ENCODE measurements at places on chromosomes 12 and 14. TPM values are rescaled to one million over a fixed set of nuclear protein-coding genes. Genes with fewer than 3 reads are reported as not detected.

The GAS2L3 gene
- 55.1 TPM for total RNA-seq

The FGF23 gene
- 0.14 TPM for total RNA-seq

The TOMM20L gene
- 0.55 TPM for total RNA-seq

The FZD10 gene
- total RNA-seq, result 0.24 TPM

The CLEC2A gene
- not detected for total RNA-seq

The AKAP6 gene
- total RNA-seq, result 2.9 TPM

The NGB gene
- not detected for total RNA-seq

The RPL6 gene
- total RNA-seq, result 1,651 TPM

The RASSF3 gene
- total RNA-seq, result 20.7 TPM

The SLC38A4 gene
- 9.4 TPM for total RNA-seq

The PIWIL1 gene
- total RNA-seq, result not detected

DNA sequence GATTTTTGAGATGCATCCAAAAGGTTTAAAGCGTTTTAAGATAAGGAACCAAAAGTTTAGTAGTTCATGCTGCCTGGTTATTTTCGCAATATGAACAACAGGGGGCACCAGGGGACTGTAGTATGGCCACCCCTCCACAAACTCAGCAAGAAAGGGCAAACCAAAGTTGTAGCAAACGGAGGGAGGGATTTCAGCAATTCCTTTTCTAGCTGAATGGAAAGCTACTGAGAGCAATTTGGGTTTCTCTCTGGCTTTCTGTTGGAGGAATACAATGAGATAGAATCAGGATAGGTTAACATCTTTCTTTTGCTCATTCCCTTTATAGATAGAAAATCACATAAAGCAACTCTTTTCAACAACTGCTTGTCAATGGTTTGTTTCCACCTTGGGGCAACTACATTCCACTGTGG is 62.5 kb downstream of the DRAM1 start:
- H3K27ac ChIP-seq, result no peak overlapping the region
- no peaks in the 10 kb centered on the region for H3K36me3 ChIP-seq
- H3K4me3 ChIP-seq, result no peak overlapping the region
- DNase-seq, result peak; percentile 37

GRCh38 chr12:46628176-46628575 is 197.6 kb downstream of the SLC38A4 start:
- peaks cover 2% of the 10 kb centered on the region for H3K36me3 ChIP-seq
- DNase-seq, result no peak
- no peak overlapping the region for H3K4me3 ChIP-seq

DNA sequence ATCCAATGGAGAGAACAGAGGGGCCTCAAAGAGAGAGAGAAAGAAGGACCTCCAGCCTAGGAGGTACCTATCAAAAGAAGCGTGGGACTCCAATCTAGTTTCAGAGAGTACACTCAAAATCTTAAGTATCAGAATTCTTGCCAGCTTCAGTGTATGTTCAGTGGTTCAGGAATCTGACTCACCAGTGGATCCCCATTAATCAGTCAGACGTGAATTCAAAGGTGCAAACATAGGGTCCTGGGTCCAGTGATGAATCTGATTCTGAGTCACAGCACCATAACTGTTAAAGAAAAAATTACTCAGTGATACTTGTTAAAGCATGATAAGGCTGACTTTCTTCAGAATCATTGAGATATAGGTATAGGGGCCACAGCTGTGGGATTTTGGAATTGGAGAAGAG is 33.2 kb downstream of the ETNK1 start:
- H3K4me3 ChIP-seq, result no peak overlapping the region
- DNase-seq, result no peak
- peak overlapping the region; percentile 62 for H3K27ac ChIP-seq
- peaks cover 25% of the 10 kb centered on the region for H3K4me1 ChIP-seq
- H3K36me3 ChIP-seq, result peaks cover 33% of the 10 kb centered on the region

DNA sequence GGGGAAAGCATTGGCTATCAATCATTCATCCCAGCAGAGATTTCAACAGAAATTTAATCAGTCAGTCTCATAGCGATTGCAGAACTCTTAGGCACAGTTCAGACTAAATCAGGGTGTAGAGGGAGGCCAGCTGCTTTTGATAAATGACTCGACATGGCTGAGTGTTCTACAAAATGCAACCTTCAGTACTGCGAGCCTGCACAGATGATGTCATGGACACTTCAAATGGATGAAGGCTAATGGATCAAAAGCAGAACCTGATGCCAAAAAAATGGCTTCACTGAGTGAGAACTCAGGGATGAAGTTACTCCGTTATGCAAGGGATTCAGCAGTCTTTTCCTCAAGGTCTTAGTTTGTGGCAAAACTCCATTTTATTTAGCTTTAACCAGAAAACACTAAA is 167.3 kb downstream of the DACT1 start:
- H3K27me3 ChIP-seq, result no peaks in the 10 kb centered on the region
- H3K4me1 ChIP-seq, result peaks cover 3% of the 10 kb centered on the region
- no peak for DNase-seq
- no peak overlapping the region for H3K4me3 ChIP-seq
- no peak overlapping the region for H3K27ac ChIP-seq

DNA sequence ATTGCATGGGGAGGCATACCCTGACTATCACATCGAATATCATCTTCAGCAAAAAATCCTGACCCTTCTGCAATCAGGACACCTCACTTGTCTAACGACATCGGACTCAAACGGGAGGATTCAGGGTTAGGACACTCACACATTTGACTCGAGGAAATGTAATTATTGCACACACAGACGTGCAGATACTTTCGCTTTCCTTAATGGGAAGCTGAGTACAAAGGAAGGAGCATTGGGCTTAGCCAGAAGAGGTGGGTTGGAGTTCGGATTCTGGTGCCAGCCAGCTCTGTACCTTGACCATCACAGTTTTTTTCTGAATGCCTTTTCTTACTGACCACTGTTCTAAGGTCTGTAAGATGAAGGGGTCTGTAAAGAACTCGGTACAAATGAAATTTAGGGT is 260.4 kb downstream of the GALC start:
- H3K36me3 ChIP-seq, result no peaks in the 10 kb centered on the region
- H3K27me3 ChIP-seq, result no peaks in the 10 kb centered on the region
- no peak overlapping the region for H3K4me3 ChIP-seq
- H3K27ac ChIP-seq, result no peak overlapping the region

DNA sequence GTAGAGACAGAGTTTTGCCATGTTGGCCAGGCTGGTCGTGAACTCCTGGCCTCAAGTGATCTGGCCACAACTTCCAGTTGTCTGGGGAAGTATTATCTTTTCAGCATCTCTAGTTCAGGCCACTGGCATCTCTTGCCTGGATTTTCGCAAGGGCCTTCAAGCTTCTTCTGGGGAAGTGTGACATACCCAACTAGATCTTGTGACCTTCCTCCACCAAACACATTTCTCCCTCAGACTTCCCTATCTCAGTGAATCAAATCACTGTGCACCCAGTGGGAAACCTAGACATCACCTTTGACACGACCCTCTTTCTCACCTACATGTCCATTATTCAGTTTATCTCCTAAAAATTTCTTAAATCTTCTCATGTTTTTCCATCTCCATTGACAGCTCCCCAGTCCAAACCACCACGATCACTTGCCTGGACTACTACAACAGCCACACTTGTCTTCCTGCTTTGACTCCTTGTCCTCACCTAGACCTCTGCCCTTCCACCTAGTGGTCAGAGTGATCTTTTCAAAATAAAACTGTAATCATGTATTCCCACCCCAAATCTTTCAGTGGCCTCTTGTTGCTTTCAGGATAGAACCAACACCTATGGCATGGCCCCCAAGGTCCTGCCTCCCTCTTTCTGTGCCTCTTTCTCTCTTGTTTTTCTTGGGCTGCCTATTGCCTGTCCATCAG is 3.3 kb downstream of the EEF1AKMT3 start:
- H3K4me3 ChIP-seq, result peak overlapping the region; percentile 8
- H3K27ac ChIP-seq, result no peak overlapping the region
- H3K36me3 ChIP-seq, result peaks cover 5% of the 10 kb centered on the region
- H3K27me3 ChIP-seq, result peaks cover 2% of the 10 kb centered on the region

DNA sequence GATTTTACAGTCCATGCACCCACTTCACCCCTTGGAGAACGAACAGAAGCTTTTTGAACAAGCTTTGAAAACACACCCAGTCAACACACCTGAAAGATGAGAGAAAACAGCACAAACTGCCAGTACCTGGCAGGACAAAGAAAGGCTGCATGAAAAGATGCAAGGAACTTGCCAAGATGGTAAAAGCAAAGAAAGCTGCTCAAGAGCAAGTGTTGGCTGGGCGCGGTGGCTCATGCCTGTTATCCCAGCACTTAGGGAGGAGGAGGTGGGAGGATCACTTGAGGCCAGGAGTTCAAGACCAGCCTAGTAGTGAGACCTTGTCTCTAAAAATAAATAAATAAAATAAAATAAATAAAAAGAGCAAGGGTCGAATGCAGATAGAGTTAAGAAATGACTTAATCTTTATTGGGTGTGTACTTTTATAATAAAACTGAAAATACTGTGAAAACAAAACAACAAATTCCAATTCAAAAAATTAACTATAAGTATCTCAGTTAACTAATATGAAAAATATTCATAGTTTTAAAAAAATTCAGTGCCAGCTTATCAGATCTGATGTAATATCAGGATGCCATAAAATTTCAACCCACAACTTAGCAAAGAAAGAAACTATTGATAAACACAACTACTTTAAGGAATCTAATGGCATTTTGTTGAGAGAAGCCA is 59.2 kb downstream of the HECTD4 start:
- no peak overlapping the region for H3K27ac ChIP-seq
- DNase-seq, result no peak
- no peaks in the 10 kb centered on the region for H3K36me3 ChIP-seq

- H3K36me3 ChIP-seq, result peaks cover 28% of the 10 kb centered on the region
- H3K4me1 ChIP-seq, result peaks cover 24% of the 10 kb centered on the region
- no peak overlapping the region for H3K27ac ChIP-seq
- no peak for DNase-seq
- H3K4me3 ChIP-seq, result no peak overlapping the region
Observed at GRCh38 chr12:68630598-68630997, 19.9 kb downstream of the RAP1B start.

GRCh38 chr12:48118284-48118871 is 786 bp upstream of the PFKM start:
- no peaks in the 10 kb centered on the region for H3K27me3 ChIP-seq
- H3K27ac ChIP-seq, result peak overlapping the region; percentile 95
- H3K4me1 ChIP-seq, result peaks cover 38% of the 10 kb centered on the region
- DNase-seq, result no peak
- H3K36me3 ChIP-seq, result peaks cover 2% of the 10 kb centered on the region

- H3K36me3 ChIP-seq, result no peaks in the 10 kb centered on the region
- H3K27me3 ChIP-seq, result peaks cover 33% of the 10 kb centered on the region
- peaks cover 29% of the 10 kb centered on the region for H3K4me1 ChIP-seq
- DNase-seq, result no peak
Observed at GRCh38 chr12:53217051-53217930, 10.2 kb upstream of the ITGB7 start.

GRCh38 chr12:49225576-49226166 is 36.8 kb upstream of the TUBA1A start:
- no peak overlapping the region for H3K27ac ChIP-seq
- no peak overlapping the region for H3K4me3 ChIP-seq
- DNase-seq, result no peak
- peaks cover 2% of the 10 kb centered on the region for H3K4me1 ChIP-seq
- peaks cover 23% of the 10 kb centered on the region for H3K27me3 ChIP-seq

- no peaks in the 10 kb centered on the region for H3K27me3 ChIP-seq
- no peak for DNase-seq
- no peak overlapping the region for H3K27ac ChIP-seq
- H3K4me3 ChIP-seq, result no peak overlapping the region
- H3K4me1 ChIP-seq, result no peaks in the 10 kb centered on the region
Observed at GRCh38 chr12:96239711-96240635, 45.8 kb downstream of the ELK3 start.

DNA sequence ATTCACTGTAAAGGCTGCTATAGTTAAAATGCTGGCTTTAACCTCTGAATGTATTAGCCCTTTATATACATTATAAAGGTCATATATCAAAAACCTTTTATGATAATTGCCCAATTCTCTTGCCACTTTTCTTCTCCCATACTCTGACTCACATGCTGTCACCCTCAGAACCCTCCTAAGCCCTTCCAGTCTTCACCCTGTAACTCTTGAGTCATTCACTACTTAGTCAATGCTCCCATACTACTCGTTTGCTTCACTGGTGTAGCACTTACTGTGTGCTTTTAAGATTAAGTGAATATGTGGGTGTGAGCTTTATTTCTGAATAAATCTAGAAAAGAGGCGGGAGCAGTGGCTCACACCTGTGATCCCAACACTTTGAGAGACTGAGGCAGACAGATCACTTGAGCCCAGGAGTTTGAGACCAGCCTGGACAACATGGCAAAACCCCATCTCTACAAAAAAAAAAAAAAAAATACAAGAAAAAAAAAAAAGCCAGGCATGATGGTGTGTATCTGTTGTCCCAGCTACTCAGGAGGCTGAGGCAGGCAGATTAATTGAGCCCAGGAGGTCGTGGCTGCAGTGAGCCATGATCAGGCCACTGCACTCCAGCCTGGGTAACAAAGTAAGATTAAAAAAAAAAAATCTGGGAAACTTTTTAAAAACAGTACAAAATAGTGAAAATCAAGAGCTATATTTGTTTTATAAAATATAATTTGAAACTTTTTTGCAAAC is 37.6 kb downstream of the SPATA7 start:
- DNase-seq, result no peak
- H3K4me1 ChIP-seq, result peaks cover 4% of the 10 kb centered on the region
- no peak overlapping the region for H3K4me3 ChIP-seq
- peaks cover 18% of the 10 kb centered on the region for H3K36me3 ChIP-seq

- H3K4me1 ChIP-seq, result no peaks in the 10 kb centered on the region
- DNase-seq, result no peak
- no peak overlapping the region for H3K27ac ChIP-seq
Observed at GRCh38 chr14:106875503-106875902, 1349.1 kb downstream of the TMEM121 start.

- no peak for DNase-seq
- H3K27ac ChIP-seq, result no peak overlapping the region
- H3K4me1 ChIP-seq, result no peaks in the 10 kb centered on the region
- no peak overlapping the region for H3K4me3 ChIP-seq
Observed at GRCh38 chr14:44914849-44915248, 46.9 kb downstream of the KLHL28 start.

DNA sequence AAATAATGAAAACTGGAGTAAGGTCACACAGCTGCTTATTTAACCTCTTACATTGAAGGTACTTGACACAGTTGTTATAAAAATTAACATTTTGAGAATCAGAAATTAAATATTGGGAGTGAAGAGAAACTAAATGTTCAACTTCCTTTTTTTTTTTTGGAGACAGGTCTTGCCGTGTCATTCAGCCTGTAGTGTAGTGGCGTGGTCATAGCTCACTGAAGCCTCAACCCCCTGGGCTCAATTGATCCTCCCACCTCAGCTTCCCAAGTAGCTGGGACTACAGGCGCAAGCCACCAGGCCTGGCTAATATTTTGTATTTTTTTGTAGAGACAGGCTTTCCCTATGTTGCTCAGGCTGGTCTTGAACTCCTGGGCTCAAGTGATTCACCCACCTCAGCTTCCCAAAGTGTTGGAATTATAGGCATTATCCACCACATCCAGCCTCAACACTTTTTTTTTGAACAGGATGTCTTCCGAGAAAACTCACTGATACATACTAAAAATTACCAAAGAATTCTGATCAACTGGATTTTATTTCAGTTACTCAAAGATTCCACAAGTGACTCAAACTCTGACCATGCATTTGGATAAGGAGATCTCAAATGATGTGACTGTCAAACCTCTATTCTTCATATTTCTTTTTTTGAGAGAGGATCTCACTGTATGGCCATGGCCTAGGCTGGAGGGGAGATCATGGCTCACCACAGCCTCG is 35.4 kb downstream of the SGPP1 start:
- DNase-seq, result no peak
- H3K36me3 ChIP-seq, result no peaks in the 10 kb centered on the region
- no peaks in the 10 kb centered on the region for H3K4me1 ChIP-seq
- H3K27me3 ChIP-seq, result no peaks in the 10 kb centered on the region
- H3K4me3 ChIP-seq, result no peak overlapping the region
- H3K27ac ChIP-seq, result no peak overlapping the region

- H3K4me1 ChIP-seq, result peaks cover 4% of the 10 kb centered on the region
- no peak overlapping the region for H3K27ac ChIP-seq
Observed at GRCh38 chr12:5399266-5399665, 32.6 kb upstream of the NTF3 start.
